CD4-positive, alpha-beta T cell treated with Interleukin-4 for 1 hour (primary cell): ENCODE measurements at places on chromosomes 11 and 22.

- DNase-seq = no peak
Measured at GRCh38 chr22:46104170-46104880, 46.0 kb upstream of the PPARA start.

DNA sequence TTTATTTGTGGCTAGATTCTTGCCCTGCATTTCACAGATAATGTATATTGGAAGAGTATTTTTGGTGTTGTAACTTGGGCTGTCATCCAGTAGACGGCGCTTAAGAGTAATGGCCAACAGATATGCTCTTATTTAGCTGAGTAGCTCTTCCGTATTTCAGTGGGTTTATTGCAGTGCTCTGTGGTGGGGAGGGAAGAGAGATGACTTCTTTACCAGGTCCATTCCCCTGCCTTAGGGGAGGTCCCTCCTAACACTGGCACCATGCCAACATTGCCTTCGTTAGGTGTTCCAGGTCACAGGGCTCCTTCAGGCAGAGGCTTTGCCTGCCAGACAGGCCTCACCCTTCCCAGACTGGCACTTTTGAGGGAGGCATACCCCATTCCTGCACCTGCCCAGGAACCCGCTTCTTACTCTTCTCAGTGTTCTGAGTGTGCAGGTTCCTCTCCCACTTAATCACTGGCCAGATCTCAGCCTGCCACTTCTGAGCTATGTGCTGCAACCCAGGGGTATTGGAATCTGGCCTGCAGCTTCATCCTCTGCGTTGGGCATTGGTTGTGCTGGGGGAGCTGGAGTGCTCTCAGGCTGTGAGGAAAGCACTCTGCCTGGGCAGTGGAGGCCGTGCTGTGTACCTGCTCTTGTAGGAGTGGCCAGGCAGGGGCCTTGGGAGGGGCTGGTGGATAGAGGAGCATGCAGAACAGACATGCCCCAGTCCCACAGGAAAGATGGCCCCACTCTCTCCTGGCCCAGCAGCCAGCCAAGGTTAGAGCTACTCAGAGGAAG is 29.4 kb upstream of the SLN start:
- no peak for DNase-seq

DNA sequence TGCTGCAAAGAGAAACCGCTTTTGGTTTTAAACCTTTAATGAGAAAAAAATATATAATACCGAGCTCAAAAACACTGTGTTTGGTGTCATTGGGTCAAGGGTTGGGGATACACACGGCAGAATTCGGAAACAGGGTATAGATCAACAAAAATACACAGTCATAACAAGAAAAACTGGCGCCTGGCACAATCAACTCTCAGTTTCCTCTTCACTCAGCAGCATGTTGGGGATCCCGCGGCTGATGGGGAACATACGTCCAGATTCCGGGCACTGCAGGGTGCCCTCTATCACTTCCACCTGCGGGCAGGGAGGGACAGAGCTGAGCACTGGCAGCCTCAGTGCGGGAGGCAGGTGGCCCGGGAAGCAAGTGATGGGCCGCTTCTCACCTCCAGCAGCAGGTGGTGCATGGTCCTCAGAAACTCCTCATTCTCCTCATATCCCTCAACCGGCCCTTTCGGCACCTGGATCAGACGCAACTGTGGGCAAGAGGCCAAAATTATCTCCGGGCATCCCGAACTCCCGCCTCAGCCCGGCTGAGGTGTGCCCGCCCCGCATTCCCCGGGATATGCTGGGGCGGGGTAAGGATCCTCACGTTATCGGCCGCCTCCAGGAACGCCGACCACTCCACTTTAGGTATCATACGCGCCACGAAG is 561 bp downstream of the TRMT112 start:
- DNase-seq = peak; percentile 49

GRCh38 chr11:19788435-19788834 is 75.8 kb downstream of the NAV2 start:
- DNase-seq = no peak

DNA sequence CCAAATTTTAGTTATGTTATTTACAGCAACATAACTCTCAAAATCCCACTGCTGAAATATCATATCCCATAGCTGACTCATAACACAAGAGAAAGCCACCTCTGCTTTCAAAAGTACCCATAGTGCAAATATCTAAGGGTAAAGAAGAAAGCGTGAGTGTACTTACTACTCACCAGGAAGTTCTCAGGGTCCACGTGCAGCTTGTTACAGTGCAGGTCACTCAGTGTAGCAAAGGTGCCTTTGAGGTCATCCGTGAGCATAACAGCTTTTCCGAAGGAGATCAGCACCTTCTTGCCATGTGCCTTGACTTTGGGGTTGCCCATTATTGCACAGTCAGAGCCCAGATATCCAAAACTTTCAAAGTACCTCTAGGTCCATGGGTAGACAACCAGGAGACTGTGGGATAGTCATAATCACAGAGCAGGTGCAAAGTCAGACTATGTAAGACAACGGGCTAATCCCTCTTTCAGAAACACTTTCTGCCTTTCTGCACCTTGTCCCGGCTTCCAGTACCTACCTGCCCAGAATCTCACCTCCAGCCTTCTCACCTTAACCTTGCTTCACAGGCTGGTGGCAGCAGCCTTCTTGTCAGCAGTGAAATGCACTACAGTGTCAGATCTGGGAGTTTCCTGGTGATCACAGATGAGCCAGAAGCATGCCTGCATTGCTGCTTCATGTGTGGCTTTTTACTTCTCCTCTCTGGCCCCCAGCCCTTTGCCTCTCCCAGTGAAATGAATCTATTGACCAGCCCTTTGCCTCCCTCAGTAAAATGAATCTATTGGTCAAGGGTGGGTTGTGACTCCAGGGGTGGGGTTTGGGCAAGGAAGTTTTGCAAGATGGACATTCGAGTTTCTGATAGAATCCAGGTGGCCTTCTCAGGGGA is 6.5 kb downstream of the HBG1 start:
- no peak for DNase-seq

GRCh38 chr11:11450744-11451362 is 97.8 kb upstream of the CSNK2A3 start:
- no peak for DNase-seq

- DNase-seq = no peak
Measured at GRCh38 chr22:48488611-48489511, 1338.8 kb downstream of the BRD1 start.

- DNase-seq = no peak
Measured at GRCh38 chr22:44087089-44087430, 63.0 kb downstream of the PARVB start.

DNA sequence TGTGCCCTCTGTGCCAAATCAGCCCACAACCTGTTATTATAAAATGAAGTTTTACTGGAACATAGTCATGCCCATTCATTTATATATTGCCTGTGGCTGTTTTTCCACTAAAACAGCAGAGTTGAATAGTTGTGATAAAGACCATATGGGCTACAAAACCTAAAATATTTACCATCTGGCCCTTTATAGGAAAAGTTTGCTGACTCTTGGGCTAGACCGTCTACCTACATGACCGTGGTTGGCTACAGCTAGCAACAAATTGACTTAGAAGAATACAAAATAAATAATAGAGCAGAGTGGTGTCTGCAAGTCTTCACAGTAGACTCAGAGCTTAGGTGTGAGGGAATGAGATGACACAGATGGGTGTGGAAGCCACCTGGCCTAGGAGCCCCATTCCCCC is 11.2 kb upstream of the IL18BP start:
- DNase-seq = no peak

DNA sequence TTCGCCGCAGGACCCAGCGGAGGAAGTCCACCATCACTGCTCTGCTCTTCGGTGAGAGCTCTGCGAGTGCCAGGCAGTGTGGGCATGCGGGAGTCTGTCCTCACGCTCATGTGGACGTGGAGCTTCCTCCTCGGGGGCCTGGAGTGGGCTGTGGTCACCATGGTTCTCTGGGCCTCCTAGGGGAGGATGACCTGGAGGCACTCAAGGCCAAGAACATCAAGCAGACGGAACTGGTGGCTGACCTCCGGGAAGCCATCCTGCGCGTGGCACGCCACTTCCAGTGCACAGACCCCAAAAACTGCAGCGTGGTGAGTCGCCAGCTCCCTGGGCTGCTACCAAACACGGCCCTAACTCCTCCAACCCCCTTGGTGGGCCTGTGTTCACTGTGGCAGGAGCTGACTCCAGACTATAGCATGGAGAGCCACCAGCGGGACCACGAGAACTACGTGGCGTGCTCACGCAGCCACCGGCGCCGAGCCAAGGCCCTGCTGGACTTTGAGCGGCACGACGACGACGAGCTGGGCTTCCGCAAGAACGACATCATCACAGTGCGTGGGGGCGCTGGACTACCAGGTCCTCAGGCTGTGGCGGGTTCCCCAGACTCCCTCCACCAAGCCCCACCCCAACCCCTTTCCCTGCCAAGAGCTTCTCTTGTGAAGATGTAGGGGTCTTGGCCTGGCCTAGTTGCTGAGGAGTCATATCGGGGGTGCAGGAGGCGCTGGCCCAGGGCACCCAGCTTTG is 36.8 kb downstream of the SGSM3 start:
- no peak for DNase-seq

- DNase-seq = no peak
Measured at GRCh38 chr11:120608760-120609211, 97.2 kb downstream of the GRIK4 start.

DNA sequence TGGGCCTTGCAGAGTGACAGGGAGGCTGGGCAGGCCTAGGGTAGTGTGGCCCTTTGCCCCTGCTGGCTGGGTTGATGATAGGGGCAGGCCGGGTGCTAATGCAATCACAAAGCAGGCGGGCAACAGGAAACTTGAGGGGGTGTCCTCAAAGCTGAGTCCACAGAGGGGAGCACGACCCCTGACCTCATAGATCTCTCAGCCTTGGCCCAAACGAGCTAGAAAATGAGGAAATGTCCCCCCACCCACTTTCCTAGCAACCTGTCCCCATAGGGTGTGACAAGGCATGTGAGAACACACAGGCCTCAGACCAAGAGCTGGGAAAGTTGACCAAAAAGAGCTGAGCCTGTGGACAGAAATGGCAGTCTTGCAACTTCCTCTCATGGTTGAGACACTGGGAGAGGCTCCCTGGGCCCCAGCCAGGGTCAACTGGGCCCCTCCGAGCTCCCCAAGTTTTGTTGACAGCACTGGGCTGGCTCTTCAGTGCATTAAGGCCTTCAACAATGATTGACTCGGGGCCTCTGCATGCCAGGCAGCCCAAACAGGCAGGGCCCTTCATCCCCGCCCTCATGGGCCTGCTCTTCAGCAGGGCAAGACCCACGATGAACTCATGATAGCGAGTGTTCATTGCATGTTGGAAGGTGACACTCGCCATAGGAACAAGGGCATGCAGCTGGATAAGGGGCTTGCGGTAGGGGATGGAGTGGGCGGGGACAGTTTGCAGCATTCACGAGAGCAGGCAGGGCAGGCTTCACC is 9.8 kb upstream of the SPI1 start:
- DNase-seq = peak; percentile 55

DNA sequence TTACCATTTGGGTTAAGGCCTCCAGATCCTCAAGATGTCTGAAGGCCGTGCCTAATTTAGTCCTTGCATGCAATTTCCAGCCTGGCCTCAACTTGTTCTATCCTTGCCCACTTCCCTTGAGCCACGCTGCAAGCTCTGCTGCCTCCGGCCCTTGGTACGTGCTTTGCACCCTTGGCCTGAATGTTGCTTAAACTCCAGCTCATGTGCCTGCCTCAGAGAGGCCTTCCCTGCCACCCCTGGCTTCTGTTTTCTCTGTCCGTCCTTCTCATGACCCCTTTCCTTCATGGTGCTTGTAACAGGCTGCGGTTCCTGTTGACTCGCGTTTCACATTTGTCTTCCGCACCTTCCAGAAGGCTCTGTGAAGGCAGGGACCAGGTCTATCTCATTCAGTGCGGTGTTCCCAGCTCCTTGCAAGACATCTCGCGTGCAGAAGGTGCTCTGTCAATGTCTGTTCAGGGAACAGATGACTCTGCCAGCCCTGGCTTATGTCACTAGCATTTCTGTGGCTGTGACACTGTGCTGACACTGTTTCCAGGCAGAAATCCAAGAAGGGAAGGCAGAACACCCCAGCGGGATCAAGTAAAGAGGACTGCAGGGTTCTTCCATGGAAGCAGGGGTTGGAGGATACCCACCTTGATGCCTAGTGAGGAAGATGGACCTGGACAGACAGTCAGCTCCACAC is 61.8 kb downstream of the FBLN1 start:
- no peak for DNase-seq

DNA sequence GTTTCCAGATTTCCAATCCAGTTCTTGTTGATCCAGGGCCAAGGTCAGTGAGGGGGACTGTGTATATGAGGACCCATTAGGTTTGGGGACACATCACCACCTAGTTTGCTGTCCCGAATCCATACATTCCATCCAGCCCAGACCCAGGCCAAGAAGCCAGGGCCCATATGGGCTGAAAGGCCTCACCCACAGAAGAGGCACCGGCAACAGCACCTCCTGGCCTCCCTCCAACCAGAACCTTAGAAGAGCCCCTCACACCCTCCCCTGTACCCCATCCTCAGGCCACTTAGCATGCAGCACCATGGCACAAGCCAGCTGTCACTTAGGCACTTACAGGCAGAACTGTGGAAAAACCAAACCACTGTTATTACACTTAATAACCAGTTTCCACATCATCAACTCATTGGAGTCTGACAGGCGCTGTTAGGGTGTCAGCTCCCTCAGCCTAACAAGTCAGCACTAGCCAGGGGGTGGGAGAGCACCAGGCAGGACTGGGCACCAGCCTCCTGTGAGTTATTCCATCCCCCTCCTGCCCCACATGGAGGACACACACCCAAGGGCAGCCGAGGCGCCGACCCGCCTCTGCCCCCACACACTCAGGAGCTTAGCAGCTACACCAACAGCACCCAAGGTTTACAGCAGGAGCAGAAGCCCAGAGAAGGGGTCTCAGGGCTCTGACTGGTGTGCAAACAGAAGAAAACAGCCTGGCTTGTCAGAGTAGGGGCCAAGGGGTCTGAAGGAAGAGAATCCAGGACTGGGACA is 132.0 kb downstream of the BUD13 start:
- no peak for DNase-seq

GRCh38 chr11:35402751-35403660 is 16.4 kb downstream of the SLC1A2 start:
- DNase-seq = no peak

DNA sequence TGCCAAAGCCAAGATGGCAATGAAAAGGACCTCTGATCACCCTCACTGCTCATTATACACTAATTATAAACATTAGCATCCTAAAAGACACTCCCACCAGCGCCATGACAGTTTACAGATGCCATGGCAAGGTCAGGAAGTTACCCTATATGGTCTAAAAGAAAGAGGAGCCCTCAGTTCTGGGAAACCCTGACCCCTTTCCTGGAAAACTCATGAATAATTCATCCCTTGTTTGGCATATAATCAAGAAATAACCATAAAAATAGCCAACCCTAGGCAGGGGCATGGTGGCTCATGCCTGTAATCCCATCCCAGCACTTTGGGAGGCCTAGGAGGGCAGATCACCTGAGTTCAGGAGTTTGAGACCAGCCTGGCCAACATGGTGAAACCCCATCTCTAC is 12.7 kb upstream of the CAPN5 start:
- DNase-seq = no peak
